ENCODE measurements at places on chromosomes 7 and 10.

GRCh38 chr7:158206341-158206740 lies 381.3 kb downstream of the PTPRN2 start:
- no peak for DNase-seq

- DNase-seq: no peak
Observed at GRCh38 chr7:69893906-69894305, 295.6 kb downstream of the AUTS2 start.

- DNase-seq: peak; percentile 89
Observed at GRCh38 chr7:50335795-50336754, 31.6 kb downstream of the IKZF1 start.

- no peak for DNase-seq
Observed at GRCh38 chr10:97597778-97598177, 8.3 kb downstream of the C10orf62 start.

GRCh38 chr10:133614830-133615580 lies 11.6 kb downstream of the FRG2B start:
- no peak for DNase-seq

GRCh38 chr10:112585126-112585525 lies 138.1 kb downstream of the VTI1A start:
- no peak for DNase-seq

DNA sequence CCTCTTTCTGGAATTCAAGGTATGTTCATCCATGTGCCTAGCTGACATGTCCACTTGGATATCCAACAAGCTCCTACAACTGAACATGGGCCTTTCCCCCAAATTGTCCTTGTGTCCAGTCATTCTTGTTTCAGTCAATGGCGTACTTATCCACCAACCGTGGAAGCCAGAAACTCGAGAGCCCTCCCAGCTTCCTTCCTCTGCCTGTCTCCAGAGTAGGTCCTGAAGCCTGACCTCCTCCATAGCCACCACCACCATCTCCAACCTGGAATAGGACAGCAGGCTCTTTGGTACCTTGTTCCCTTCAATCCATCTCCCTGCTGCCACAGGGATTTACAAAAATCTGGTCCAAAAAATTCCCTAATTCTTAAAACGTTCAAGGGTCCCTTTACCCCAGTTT lies 305.1 kb downstream of the RPS24 start:
- no peak for DNase-seq

DNA sequence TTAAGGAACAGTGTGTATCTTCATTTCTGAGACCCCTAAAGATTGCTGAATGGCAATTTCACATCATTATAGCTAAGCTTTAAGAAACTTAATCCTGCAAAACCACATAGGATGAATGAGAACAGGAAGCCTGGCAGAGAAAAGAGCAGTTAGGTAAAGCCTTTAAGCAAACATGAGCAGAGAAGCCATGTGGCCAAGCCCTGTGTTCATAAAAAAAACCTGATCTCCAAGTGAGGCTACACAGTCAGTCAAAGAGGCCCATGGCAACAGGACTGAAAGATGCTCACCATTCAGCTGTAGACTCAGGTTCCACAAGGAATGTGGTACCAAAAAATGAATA lies 9.3 kb downstream of the LIPA start:
- DNase-seq: no peak

DNA sequence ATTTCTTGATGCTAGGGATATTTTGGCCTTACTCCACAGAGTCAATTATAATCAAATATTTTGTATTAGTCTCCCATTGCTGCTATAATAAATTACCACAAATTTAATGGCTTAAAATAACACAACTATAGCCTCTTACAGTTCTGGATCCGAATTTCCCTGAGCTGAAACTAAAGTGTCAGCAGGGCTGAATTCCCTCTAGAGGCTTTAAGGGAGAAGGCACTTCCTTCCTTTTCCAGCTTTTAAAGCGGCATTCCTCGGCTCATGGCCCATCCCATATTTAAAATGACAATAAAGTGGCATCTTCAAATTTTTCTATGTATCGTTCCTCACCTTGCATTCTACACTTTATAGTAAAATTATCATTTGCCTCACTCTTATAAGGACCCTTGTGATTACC lies 421.4 kb upstream of the ZWINT start:
- no peak for DNase-seq

DNA sequence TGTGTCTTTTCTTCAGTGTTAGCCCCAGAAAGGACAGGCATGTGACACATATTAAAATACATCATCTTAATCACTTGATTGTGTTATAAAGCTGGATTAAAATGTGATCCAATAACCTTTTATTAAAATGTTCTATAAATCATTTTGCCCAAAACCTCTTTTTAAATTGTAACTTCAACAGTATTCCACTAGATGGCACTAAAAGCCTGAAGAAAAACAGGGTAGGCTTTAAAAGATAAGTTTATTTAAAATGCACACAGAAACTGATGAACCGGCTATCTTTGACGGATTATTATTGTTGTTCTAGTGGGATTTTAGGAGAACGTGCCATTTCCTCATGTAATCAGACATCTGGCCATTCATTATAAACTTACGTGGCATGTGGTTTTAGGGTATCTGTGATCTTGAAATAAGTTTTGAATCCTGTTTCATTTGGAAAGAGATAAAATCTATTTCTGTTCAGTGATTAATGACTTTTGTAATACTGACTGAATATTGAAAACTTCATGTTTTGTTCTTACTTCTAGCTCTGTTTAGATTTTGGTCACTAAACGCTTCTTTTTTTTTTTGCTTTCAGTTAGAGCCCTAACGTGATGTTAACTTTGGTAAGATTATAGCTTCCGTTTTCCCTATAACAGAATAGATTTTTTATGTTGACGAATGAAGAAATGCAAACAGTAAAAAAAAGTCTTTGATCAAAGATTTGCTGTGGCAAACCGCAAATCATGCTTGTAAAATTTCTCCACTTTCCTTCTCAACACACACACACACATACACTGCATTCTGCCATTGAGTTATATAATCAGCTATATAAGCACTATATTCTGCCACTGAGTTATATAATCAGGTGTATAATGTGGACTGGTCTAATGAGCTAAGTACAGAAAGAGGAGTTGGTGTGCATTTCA lies 13.6 kb downstream of the VPS50 start:
- no peak for DNase-seq

DNA sequence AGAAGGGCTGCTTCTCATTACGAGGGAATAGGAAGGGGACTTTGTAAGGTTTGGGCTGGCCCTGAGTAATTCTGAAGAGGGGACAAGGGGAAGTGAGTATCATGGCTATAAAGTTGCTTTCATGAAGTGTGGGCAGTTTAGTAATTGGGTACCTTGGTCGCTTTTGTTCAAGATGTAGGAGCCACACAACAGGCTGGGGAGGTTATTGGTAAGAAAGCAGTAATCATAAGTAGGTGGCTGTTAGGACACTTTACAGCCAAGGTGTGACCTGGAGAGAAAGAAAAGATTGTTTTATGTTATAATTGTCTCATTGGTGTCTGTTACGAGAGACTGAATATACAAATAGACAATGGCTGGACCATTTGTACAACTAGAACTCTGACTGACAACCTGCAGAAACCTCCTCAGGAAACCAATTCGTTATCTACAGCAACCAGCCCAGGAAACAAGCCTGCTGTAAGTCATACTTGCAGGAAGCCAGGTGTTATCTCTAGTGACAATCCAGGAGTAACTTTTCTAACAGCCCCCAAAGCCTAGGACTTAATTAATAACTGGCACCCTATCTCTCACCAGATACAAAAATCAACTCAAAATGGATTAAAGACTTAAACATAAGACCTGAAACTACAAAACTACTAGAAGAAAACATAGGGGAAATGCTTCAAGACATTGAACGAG lies 5.0 kb upstream of the CCM2 start:
- DNase-seq: no peak

GRCh38 chr10:13206546-13207443 lies 27.4 kb downstream of the UCMA start:
- DNase-seq: no peak

DNA sequence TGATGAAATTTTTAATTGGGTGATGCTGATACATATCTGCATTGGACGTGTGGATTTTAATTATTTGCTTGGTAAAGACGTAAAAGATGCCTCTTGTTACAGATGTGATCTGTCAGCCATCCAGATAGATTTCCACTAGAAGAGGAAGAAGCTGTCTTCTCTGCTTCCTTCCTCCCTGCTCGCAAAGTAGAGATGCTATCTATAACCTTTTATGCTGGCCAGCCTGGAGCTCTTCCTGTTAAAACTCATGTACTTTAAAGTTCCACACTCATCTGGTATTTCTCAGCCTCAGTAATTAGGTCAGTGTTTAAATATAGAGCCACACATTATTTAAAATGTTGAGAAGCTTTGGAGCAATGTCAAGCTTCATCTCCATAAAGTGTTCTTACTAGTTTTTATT lies 51.2 kb upstream of the TMEM229A start:
- DNase-seq: no peak

- no peak for DNase-seq
Observed at GRCh38 chr7:34086981-34087380, 181.6 kb downstream of the BMPER start.

- no peak for DNase-seq
Observed at GRCh38 chr7:74475243-74475986, 21.7 kb downstream of the GTF2IRD1 start.

GRCh38 chr10:58913717-58914116 lies 262.7 kb upstream of the PHYHIPL start:
- no peak for DNase-seq

Data from activated CD8-positive, alpha-beta memory T cell treated with anti-CD3 and anti-CD28 coated beads, Interleukin-2, amount 50 U/mL, for 4 hours (primary cell).